ENCODE measurements at places on chromosomes 4 and X. TPM values are rescaled to one million over a fixed set of nuclear protein-coding genes. Genes with fewer than 3 reads are reported as not detected.

The ZNF827 gene
- polyA plus RNA-seq = 37.5 TPM

The FGFBP2 gene
- not detected for polyA plus RNA-seq

The CXCL6 gene
- polyA plus RNA-seq = not detected

The TMSB15C gene
- 1.9 TPM for polyA plus RNA-seq

The RRH gene
- 0.05 TPM for polyA plus RNA-seq

The CTAG2 gene
- polyA plus RNA-seq = 59.8 TPM

Data from IMR-90 (cell line).